Dermis microvascular lymphatic vessel endothelial cell (primary cell): ENCODE measurements at places on chromosomes 16 and 17.
A peak's percentile ranks its signal among the peaks of the same experiment; 100 is the strongest.

GRCh38 chr17:75516619-75517296 lies 430 bp downstream of the TSEN54 start:
- DNase-seq, result peak; percentile 30

DNA sequence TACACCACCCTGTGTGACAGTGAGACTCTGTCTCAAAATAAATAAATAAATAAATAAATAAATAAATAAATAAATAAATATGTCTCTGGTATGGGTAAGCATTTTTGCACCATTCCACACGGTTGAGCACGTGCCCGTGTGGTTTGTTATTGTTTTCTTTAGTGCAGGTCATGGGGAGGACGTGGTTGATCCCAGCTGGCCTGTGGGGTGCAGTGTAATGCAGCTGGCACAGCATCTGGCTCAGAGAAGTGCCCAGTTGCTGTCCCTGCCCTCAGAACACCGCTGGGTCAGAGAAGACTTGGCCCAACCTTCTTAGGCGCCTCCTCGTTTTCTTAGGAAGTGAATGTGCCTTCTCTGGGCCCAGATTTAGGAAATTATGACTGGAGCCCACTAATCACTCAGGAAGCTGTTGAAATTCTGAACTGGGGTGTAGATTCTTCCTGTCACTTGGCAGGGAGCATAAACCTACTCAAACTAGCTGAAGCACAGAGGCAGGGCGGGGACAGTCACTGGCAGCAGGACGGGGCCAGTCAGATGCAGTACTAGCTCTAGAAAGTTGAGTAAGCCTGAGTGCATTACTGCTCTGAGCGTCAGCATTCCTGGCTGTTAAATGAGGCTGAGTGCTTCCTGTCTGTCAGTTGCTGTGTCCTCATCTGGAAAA lies 85.9 kb downstream of the SNX29 start:
- DNase-seq, result peak; percentile 42

- DNase-seq, result no peak
Measured at GRCh38 chr17:5297245-5297644, 15.2 kb downstream of the RABEP1 start.

DNA sequence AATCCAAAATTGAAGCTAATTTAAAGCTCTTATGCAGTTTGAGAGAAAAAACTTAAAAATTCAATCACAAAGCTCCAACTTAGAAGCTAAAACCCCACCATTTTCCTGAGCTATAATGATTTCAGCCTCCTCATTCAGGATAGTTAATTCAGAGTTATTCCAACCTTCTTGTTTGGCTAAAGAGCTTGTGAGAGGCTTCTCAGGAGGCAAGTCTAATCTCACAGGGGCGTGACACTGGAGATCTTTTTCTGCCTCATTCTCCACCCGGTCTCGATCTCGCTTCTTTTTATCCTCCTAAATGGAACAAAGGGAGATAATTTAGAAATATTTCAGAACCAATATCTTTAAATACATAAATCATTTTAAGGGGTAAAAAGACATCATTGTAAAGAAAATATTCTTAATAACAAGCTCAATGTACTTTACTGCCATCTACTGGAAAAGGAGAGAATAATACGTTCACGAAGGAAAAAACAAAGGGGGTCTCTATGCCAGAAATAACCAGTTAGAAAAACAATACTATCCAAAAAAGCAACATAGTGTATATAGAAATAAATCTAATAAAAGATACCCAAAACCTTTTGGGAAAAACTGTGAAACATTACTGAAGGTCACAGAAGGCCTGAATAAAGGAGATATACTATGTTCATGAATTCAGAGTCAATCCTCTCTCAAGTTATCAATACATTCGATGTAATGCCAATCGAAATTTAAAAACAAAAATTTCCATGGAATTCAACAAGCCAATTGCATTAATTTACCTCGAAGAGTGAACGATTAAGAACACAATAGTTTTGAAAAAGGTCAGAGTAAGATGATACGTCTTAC lies 13.9 kb downstream of the BRD7 start:
- DNase-seq, result peak; percentile 7

DNA sequence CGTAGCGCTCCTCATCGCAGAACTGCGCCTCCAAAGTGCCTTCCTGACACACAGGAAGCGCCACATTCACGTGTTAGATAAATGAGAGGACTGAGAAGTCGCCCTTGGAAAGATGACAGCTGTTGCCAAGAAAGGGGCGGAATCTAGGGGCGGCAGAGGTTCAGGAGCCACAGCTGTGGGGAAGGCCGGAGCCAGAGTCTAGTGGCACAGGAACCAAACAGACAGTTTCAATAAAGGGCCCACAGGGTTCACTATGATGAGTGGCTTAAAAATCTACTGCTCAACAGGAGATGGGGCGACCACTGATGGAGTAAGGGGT lies 4.7 kb downstream of the FLCN start:
- DNase-seq, result no peak

DNA sequence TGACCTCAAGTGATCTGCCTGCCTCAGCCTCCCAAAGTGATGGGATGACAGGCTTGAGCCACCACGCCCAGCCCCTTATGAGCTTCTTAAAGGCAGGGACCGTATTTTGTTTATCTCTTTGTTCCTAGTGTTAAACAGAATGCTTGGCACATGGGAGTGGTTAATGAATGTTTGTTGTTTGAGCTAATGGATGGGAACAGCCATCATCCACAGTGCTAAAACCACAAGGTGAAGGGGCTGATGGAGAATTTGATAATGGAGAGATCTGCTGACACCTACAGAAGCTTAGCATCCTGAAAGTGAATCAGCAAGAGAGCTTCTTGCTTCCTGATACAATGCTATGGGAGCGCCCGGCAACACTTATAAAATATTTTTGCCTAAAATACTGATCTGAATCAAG lies 8.6 kb upstream of the CDH1 start:
- no peak for DNase-seq

- no peak for DNase-seq
Measured at GRCh38 chr17:82865274-82865673, 25.5 kb upstream of the ZNF750 start.

DNA sequence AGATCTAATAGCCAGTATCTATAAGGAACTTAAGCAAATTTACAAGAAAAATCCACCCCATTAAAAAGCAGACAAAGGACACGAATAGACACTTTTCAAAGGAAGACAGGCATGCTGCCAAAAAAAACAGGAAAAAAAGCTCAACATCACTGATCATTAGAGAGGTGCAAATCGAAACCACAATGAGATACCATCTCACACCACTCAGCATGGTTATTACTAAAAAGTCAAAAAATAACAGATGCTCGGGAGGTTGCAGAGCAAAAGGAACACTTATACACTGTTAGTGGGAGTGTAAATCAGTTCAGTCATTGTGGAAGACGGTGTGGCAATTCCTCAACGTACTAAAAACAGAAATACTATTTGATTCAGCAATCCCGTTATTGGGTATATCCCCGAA lies 9.6 kb downstream of the STX8 start:
- DNase-seq, result peak; percentile 65

DNA sequence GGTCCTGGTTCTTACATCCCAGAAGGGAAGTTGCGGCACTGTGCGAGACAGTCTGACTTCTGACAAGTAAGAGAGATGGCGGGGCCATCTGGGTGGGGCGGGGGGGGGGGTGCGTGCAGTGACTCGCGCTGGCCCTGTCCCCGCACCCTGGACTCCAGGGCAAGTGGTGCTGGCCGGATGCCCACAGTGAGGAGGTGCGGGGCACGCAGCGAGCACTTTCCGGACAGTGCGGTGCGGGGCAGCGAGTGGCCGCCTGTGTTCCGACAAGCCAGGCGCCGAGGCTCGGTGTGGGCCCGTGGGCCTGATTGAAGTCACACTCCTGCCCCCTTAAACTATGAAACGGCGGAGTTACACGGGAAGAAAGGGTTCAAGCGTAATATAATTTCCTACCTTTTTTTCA lies 106.4 kb downstream of the BANP start:
- DNase-seq, result no peak

DNA sequence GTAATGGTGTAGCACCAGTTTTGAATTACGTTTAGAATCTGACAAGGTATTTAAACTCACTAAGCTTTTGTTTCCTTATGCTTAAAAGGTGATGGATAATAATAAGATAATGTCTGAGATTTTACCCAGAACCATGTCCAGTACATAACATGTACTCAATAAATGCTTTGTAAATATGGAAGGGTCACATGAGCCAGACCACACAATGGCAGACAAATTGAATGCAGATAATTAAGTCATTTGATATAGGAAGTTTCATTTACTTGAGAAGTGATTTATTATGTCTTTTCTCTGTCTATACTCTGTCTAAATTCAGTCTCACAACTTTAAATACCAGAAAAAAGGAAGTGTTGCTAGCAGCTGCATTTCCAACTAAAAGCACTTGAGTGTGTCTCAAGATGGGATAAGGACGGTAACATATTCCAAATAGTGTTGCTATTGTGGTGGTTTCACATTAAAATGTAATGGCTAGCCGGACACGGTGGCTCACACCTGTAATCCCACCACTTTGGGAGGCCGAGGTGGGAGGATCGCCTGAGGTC lies 52.5 kb upstream of the DHX40 start:
- DNase-seq, result no peak

GRCh38 chr16:57284209-57284951 lies at the start of gene PLLP:
Gene PLLP (minus strand): TSS chr16:57284672. CDS start chr16:57284540, 132 bp downstream.
- no peak for DNase-seq

DNA sequence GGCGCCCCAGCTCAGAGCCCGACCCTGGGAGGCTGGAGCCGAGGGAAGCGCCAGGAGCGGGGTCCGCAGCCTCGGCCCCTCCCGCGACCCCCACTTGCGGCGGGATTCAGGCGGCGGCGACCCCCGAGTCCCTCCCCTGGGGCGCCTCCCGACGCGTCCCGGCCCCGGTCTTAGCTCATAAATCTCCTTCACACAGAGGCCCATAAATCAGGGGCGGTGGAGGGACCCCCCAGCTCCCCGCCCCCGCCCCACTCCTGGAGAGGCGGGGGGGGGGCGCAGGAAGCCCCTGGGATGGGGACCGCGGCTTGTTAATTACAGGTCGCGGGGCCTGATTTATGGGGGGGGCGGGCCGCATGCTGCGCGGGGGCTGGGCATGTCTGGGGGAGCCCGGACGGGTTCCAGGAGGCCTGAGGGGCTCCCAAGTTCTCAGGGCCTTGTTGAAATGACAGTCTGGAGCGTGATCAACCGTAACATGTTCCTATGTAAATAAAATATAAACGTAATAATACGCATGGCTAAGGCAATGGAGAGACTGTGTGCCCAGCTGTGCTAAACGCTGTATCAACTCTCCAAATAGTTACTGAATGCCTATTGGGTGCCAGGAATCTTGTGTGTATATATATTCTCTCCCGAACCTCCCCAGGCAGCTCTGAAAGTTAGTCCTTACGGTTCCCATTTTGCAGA lies 10.0 kb upstream of the BHLHA9 start:
- DNase-seq, result no peak

GRCh38 chr17:66345264-66345663 lies 42.9 kb downstream of the PRKCA start:
- DNase-seq, result peak; percentile 23

GRCh38 chr17:10059684-10060211 lies 138.7 kb downstream of the GAS7 start:
- no peak for DNase-seq

DNA sequence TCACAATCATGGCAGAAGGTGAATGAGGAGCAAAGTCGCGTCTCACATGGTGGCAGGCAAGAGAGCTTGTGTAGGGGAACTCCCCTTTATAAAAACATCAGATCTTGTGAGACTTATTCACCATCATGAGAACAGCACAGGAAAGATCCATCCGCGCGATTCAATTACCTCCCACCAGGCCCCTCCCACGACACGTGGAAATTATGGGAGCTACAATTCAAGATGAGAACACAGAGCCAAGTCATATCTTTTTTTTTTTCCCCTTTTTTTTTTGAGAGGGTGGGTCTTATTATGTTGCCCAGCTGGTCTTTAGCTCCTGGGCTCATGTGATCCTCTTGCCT lies 60.0 kb downstream of the RPTOR start:
- DNase-seq, result no peak

DNA sequence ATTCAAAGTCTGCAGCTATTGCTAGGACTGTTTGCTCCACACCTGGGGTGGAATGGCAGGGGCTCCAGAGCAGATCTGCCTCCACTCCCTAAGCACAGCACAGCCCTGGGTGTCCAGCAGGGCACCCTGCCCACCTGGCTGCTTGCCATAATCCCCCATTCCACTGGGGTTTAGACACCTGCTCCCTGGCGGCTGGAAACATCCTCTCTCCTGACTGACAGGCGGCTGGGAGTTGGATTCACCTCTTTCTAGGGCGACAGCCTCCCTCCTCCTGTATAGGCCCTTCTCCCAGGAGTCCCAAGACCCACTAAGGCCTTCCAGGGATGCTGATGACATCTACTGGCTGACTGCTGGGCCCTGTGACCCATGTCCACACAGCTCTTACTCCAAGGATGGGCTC lies 18.0 kb downstream of the HDAC5 start:
- no peak for DNase-seq

DNA sequence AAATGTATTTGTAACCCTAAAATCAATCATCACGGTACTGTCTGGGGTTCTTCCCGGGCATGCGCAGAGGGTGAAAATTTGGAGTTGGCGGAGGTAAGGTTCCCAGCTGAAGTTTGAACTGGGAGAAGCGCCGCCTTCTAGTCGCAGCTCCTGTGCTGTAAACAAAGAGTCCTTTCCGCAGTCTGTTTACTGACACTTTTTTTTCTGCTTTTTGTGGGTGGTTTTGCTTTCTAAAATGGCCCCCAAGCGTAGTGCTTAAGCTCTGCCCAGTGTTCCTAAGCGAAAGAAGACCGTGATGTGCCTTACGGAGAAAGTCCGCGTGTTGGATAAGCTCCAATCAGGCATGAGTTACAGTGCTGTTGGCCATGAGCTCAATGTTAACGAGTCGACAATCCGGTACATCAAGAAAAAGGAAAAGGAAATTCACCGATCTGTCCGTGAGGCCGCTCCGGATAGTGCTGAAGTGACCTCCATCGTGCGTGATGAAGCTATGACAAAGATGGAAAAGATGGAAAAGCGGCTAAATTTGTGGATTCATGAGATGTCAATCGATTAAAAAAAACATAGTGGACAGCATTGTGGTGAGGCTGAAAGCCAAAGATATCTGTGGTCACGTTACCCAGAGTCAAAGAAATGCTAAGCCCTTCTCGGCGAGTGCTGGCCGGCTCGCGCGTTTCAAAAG lies 570 bp upstream of the CFDP1 start:
- peak; percentile 97 for DNase-seq

DNA sequence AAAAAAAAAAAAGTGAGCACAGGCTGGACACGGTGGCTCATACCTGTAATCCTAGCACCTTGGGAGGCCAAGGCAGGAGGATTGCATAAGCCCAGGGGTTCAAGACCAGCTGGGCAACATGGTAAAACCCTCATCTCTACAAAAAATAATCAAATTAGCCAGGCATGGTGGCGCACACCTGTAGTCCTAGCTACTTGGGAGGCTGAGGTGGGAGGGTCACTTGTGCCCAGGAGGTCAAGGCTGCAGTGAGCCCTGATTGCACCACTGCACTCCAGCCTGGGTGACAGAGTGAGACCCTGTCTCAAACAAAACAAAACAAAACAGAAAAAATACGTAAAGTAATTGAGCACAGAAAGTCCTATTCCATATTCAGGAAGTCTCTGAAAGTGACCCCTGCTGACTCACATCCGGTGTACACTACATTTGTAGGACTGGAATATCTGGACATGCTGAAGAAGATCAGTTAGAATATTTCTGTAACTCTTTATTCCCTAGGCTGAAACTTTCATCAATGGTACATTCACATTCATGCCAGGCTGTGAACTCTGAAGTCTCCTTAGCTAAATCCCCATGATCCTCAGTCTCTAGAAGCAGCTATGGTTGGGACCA lies 66.0 kb upstream of the HAS3 start:
- no peak for DNase-seq
